ENCODE measurements at places on chromosomes 3 and 15.

- DNase-seq, result no peak
These were observed 104.4 kb downstream of the LRRK1 start for GRCh38 chr15:101023501-101024072.

GRCh38 chr3:144287001-144287400 is 315.4 kb downstream of the DIPK2A start:
- DNase-seq, result no peak

DNA sequence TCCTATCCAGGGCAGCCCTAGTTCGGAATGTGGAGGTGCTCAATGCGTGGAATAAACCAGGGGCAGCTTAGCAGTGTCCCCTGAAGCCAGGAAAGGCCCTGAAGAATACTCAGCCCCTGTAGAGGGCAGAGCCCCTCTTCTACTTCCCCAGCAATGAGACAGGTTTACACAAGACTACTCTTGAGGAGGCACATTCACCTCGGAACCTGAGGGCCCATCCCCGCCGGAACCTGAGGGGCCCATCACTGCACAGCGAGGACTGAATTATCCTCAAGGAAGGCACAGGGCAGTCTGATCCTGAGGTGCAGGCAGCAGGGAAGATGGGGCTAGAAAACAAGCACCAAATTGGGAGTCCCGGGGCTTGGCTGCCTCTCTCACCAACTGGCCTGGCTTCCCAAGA is 22.2 kb downstream of the CCDC13 start:
- no peak for DNase-seq

DNA sequence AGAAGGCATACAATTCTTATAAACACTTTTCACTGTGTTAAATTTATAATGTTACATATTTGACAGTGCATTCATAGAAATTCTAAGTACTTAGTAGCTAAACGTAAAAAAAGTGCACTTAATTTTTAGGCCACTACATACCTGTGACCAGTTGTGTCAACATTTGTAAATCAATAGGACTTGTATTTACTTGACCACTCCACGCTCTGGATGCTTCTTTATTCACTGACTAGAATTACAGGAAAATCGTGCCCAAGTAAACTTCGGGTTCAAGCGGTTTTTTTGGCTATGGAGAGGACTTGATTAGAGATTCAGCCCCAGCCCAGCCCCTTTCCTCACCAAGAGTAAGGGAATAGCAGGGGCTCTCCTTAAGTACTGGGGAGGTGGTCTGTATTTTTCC is 21.8 kb downstream of the WDR53 start:
- no peak for DNase-seq

DNA sequence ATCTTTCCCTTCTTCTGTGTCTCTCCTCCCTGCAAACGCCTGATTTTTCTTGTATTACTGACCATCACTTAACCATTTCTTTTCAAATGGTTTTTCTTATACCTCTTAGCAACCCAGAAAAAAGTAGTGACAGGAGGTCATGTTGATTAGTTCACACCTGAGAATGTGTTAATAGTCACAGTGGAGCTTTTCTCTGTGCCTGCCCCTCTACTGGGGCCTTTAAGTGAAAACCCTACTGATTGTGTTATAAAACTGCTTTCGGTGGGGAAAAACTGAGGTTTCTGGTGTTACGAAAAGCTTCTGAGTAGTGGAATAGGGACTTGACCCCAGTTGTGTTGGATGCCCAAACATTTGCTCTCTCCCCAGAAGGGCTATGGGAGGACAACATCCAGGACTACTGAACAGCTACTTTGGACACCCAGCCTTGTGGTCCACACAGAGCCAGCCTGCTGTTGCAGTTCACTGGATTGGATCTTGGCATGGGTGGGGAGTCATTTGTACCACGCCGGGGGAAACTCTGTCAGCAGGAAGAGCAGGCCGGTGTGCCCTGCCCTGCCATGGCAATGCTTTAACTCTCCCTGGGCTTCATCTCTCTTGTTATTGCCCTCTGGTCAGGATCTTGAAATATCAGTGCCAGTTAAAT is 10.3 kb downstream of the GPR87 start:
- DNase-seq, result no peak

DNA sequence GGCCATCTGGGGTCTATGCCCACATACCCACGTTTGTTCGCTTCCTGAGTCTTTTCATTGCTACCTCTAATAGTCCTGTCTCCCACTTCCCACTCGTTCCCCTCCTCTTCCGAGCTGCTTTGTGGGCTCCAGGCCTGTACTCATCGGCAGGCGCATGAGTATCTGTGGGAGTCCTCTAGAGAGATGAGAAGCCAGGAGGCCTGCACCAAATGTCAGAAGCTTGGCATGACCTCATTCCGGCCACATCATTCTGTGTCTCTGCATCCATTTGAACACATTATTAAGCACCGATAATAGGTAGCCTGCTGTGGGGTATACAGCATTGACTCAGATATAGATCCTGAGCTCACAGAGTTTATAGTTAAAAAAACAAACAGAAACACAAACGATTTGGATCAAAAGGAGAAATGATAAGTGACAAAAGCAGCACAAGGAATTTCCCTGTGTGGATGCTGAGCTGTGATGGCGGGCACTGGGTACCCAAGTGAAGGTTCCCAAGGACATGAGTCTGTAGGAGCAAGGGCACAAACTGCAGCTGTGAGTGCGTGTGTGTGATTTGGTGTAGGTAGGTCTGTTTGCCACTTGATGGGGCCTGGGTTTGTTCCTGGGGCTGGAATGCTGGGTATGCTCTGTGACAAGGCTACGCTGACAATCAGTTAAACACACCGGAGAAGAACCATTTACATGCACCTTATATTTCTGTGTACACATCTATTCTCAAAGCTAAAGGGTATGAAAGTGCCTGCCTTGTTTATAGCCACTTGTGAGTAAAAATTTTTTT is 35.9 kb downstream of the NR1I2 start:
- no peak for DNase-seq
